ENCODE measurements at places on chromosomes 4 and X.

DNA sequence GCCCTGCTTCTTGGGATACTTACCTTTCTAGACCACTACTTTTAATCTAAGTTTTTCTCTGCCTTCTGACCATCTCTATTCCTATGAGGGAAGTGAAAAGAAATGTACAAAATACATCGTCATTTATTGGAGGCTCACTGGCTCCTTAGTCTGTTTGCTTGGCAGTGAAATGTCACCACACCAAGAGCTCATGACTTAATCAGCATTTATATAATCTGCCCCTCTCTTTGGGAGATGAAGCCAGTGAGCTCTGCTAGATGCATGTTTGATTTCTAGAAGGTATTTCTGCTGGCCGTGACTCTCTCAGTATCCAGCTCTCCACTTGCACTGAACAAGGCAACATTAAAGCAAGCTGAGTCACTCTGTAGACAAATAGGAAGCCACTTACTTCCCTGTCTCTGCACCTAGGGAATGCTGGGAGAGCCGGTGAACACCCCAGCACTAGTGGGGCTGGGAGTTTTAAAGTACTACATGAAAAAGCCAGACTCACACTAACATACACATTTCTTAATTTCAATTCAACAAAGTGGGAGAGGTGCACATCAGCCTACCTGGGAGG lies 79.1 kb downstream of the MID1IP1 start:
- no peak for DNase-seq

- no peak for DNase-seq
These were observed 99.6 kb downstream of the DHRSX start for GRCh38 chrX:2401201-2401589.

- DNase-seq, result no peak
These were observed 81.4 kb upstream of the GPR34 start for GRCh38 chrX:41607264-41607832.

- DNase-seq, result no peak
These were observed 12.8 kb upstream of the MBNL3 start for GRCh38 chrX:132501606-132502005.

DNA sequence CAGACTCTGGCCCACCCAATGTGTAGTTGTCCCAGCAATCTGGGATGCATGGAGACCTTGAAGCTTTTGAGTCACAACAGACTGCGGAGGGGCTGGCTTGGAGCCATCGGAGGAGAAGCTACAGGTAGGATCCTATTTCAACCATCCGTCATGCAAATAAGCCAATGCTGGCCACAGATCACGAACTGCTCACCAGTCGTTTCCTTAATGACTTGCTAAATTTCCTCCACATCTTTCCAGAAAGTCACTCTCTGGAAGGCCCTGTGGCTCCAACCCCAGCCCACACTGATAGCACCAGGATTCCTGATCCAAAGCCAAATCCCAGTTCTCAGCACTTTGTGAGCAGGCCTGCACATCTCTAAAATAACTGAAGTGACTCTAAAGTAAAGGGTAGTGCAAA lies 321.3 kb downstream of the RAB28 start:
- no peak for DNase-seq

GRCh38 chrX:30280428-30280827 lies 28.8 kb downstream of the NR0B1 start:
- DNase-seq, result no peak

- no peak for DNase-seq
These were observed 8.4 kb upstream of the FHL1 start for GRCh38 chrX:136138939-136139338.

DNA sequence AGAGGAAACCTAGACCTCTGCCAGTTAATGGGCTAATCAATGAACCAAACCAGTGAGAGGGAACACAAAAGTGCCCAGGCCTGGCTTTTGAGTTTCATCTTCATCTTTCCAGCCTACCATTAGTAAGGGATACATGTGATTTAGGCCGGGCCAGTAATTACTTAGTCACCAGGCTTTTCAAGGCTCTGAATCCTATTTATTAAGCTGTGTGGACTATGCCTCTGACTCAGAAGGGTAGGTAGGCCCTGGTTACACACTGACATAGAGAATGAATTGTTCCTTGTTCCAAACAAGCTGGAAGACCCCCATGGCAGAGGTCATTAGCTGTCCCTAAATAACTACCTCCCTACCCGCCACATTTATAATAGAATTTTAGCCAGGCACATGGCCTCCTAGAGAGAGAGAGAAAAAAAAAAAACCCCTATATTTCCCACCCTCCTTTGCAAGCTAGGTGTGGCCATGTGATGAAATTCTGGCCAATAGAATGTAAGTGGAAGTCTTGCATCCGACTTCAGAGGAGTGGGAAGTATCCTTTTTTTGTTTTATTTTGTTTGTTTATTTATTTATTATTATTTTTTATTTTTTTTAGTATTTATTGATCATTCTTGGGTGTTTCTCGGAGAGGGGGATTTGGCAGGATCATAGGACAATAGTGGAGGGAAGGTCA lies 112.3 kb upstream of the BCOR start:
- no peak for DNase-seq

DNA sequence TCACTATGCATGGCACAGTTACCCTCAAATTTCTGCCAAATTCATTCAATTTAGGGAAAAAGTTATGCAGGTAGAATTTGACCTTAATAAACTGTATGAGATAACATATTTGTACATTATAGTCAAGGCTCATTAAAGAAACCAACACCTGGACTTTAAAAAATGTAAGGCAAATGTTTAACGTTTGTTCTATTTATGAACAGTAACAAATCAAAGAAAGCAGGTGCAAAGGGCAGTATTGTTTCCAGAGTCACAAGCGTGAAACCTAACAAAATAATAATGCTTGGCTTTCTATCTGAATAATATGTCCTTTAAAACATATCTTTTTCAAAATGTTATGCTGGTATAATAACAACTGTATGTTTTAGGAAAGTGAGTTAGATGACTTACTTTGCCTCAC lies 41.2 kb downstream of the LIN54 start:
- no peak for DNase-seq

DNA sequence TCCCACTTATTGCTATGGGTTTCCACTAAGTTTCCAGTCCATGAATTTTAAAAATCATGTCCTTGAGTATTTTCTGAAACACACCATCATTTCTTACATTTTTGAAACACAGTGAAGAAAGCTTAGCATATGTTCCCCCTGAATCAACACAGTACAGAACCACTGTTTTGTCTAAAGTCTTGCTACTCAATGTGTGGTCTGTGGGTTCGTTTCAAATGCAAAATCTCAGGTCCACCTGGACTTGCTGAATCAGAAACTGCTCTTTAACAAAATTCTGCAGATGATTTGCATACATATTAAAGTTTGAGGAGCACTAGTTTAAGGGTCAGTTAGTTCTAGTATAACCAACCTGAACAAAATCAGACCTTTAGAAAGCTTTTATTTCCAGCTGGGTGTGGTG lies 60.4 kb downstream of the SUPT20HL2 start:
- DNase-seq, result no peak

DNA sequence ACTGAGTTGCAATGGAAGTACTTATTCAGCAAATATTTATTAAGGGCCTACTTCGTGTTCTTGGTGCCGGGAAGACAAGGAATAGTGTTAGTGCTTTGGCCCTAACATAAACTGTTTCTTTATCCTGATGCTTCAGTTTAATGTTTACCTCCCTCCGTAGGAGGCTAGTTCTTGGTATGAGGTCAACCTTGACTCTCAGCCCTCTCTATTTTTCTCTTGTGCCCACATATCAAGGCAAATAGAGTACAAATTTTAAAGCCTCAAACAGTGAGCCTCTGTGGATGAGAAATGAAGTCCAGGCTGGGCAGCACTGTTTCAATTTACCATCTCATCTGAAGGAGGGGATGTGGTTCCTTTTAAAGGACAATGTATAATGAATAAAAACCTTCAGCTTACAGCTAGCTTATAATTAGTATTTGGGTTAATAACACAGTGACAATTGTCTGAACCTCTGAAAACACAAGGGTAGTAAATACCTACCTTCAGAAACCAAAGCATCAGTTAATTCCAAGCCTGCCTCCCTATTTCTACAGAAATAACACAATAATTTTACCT lies 68.5 kb downstream of the SH3RF1 start:
- DNase-seq, result no peak

DNA sequence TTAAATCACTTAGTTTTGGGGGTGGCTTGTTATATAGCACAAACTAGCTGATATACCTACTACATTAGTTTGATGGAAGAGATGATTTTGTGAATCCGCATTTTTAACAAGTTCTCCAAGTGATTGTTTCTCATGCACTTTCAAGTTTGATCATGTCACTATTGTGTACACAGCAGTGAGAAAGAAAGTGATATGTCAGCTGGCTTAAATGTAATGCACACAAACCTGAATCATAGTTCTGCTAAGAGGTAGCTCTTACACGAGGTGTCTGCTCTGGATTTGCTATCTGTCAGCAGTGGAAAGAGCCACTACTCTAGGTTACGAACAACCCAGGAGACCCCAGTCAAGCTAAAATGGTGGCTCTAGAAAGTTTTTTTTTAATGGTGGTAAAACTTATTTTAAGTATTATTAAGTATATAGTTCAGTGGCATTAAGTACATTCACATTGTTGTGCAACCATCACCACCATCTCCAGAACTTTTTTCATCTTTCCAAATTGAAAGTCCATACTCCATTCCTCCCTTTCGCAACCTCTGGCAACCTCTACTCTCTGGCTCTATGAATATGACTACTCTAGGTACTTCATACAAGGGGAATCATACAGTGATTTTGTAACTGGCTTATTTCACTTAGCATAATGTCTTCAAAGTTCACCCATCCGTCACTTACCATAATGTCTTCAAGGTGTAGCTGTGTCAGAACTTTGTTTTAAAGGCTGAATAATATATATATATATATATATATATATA lies 147.3 kb downstream of the HS6ST2 start:
- DNase-seq, result no peak

DNA sequence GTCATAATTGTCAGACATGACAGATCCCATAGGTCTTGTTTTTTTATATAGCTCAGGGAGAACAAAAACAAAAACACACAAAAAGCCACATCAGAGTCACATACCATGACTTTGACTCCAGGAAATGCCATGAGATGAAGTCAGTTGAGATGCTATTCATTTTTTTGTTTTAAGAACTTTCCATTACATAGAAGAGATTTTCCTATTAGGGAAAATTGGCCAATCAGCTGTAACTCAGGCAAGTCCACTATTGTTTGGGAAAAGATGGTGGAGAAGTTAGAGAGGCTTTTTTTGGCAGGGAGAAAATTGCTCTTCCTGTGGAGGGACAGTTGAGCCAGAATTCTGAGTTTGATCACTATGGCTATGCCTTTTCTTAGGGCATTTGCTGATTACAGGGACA lies 72.6 kb downstream of the SMARCA5 start:
- peak; percentile 88 for DNase-seq

GRCh38 chrX:154650221-154650510 lies 3.2 kb downstream of the CTAG2 start:
- no peak for DNase-seq

GRCh38 chr4:67660418-67660817 lies 40.5 kb downstream of the UBA6 start:
- DNase-seq, result no peak

DNA sequence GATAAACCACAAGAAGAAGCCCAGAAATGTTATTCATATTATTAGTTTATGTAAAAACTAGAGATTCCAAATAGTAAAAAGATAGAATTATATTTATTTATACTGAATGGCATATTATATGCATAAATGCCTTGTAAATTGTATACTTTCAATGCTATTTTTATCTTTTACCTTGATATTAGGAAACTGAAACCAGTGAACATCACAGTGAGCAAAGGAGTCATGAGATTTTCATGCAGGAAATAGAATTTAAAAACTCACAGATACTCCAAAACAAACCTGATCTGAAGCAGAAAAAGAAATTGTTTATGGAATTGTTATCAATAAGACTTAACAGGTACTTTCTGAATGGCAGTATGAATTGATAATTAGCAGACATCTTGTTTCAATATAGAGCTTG lies 207.3 kb upstream of the CENPE start:
- no peak for DNase-seq

- DNase-seq, result no peak
These were observed 37.1 kb downstream of the SNX25 start for GRCh38 chr4:185246453-185246852.

- no peak for DNase-seq
These were observed 432 bp downstream of the TMEM175 start for GRCh38 chr4:932713-933070.

DNA sequence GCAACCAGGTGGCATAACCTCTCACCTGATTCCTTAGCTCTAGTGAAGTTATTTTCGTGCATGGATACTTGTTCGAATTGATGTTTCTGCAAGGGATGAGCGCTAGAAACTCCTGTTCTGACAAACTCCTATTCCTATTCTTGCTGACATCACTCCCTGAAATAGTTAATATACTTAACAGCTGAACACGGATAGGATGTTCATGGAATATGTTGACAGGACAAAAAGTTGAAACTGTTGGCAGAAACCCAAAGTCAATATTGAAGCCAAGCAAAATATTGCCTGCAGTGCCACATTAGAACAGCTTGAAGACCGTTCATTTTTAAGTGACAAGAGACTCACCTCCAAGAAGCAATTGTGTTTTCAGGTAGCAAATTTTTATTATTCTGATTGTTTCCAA lies at the start of gene KLKB1:
TSS of gene KLKB1 (plus strand) at position 287 of the 400 bp plus-strand sequence. CDS start 689 bp downstream, outside the sequence.
- peak; percentile 46 for DNase-seq

- peak; percentile 31 for DNase-seq
These were observed 2.8 kb upstream of the SEL1L3 start for GRCh38 chr4:25865586-25865985.

GRCh38 chrX:48715072-48715471 lies 18.5 kb downstream of the SUV39H1 start:
- DNase-seq, result peak; percentile 39

GRCh38 chrX:54479136-54480111 lies 16.6 kb downstream of the FGD1 start:
- DNase-seq, result no peak

DNA sequence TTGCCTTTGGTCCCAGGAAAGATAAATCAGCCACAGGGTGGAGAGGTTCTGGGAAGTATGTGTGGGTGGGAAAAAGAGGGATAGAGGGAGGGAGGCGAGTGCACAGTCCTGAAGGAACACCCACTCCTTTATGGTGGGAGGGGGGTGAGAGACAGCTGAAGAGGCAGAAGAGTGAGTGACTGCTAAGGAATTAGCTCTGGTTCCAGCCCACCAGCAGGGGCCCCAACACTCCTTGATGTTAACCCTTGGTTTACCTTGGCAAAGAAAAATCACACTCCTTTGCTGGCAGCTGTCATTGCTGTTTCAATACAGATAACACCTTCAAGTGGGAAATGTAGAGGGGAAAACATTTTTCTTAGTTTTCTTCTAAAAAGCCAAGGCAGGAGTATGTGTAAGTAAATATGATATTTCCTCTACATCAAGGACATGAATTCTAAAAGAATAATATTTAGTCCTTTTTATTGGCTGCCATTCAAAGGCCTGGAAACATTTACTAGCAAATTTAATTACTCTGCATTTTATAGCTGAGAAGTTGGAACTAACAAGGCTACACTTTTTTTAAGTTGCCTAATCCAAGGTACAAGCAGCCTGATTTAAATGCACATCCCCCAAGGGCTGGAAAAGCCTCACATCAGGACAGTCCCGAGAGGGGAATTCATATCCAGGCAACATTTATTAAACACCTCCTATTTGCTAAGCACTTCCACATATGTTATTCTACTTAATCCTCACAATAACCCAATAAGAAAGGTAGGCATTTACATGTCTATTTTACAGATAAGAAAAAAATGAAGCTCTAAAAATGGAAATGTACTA lies 81.7 kb downstream of the HS6ST2 start:
- no peak for DNase-seq

Measured in fibroblast of pulmonary artery (primary cell).